Right hindlimb (tissue), 1 donor: ENCODE measurements at places on chromosomes 5 and 9.

- no peak for DNase-seq
Measured at GRCh38 chr9:76032797-76033373, 142.4 kb downstream of the PCSK5 start.

DNA sequence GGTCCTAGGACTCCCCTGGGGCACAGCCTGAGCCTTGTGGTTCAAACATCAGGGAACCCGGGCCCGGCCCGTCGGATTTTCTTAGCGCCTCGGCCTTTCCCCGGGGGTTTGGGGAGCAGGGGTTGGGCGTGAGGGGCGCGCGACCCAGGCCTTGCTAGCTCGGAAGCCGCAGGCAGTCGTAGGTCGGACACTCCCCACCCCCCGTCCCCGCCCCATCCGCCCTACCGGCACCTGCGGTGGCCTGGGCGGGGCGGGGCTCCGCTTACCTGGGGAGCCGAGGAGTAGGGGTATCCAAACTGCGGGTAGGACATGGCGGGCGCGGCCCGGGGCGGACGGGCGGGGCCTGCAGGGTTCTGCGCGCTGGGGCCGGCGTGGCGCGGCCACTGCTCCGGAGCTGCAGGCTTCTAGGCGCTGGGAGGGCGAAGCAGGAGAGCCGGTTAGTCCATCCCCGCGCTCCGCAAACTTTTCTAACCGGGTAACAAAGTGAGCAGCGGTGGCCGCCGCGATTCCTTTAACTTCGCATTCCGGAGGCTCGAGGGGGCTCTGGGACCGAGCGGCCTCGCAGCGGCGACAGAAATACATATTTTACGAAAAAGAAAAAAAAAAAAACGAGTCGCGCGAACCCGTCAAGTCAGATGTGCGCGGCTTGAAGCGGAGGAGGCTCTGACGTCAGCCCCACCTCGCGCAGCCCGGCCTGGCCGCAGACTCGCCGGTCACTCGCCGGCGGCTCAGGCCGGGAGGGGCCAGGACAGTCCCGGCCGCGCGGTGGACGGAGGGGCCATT, at the start of gene IRX4:
Gene IRX4 (minus strand): TSS at position 589 of the 783 bp plus-strand sequence. CDS start 278 bp downstream, at position 311.
- DNase-seq, result no peak

DNA sequence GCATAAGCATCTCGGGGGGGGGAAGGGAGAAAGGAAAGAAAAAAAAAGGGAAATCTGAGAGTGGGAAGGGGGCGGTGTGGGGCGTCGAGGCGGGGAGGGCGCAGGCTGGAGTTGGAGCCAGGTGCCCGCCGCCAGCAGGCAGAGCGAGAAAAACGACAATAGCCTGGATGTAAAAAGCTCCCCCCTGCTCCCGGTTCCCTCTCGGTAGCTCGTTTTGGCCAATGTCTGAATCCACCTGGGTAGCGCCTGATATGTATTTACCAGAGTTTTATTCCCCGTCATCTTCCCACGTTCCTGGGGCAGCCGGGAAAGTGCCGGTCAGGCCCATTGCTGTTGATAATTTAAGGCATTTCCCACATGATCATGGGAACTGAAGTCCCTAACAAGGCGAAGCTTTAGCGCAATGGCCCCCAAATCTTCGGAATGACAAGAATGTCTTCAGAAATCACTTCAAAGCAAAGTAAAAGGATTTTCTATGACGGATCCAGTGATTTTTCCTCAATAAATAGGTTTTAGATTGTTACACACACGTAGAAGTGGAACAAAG, 3.0 kb upstream of the OTP start:
- no peak for DNase-seq

DNA sequence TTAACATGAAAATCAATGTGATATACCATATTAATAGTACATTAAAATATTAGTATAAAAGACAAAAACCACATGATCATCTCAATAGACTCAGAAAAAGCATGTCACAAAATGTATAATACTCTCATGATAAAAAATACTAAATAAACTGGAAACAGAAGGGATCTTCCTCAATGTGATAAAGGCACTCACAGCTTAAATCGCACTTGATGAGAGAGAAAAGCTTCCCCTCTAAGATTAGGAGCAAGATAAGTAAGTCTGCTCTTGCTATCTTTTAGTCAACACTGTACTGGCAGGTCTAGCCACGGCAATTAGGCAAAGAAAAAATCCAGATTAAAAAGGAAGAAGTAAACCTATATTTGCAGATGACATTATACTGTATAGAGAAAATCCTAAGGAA, 21.8 kb upstream of the MSH3 start:
- DNase-seq, result no peak

DNA sequence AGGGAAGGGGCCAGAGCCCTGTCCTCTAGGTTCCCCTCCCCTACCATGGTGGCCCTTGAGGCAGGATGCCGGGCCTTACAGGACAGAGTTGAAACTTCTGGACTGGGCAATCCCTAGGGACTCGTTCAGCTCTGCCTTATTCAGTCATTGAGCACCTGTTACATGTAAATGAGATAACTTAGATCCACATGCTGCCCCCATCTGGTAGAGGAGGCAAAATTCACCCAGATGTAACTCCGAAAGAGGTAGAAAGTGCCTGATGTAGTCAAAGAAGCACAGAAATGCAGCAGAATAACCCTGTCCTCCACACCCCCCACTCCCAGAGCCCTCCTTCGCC, 1.5 kb downstream of the GGTA1 start:
- DNase-seq, result peak; percentile 81

DNA sequence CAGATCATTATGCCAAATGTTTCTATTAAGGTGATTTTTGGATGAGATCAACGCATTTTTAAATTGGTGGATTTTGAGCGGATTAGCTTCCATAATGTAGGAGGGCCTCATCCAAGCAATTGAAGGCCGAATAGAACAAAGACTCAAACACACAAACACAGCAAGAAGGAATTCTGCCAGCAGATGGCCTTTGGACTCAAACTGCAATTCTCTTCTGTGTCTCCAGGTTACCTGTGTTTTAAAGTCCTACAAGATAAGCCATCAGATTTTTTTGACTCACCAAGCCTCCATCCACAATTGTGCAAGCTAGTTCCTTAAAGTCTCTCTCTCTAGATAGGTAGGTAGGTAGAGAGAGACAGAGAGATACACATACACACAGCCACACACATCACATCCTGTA, 25.5 kb downstream of the CDH6 start:
- no peak for DNase-seq

DNA sequence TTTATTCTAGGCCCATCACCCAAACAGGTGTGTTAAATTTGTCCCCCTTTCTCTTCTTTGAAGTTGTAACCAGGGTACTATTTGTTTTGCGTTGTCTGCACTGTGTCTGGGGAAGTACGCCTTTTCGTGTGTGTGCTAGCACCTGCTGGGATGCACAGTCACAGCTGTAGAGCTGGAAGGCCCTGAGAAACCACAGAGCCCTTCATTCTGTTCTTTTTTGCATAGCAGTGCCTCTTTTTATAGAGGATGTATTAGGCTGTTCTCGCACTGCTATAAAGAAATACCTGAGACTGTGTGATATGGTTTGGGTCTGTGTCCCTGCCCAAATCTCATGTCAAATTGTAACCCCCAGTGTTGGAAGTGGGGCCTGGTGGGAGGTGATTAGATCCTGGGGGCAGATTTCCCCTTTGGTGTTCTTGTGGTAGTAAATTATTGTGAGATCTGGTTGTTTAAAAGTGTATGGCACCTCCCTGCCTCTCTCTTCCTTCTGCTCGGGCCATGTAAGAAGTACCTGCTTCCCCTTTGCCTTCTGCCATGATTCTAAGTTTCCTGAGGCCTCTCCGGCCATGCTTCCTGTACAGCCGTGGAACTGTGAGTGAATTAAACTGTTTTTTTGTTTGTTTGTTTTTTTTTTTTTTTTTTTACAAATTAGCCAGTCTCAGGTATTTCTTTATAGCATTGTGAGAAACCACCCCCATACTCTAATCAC, 14.0 kb downstream of the SEC61B start:
- no peak for DNase-seq

GRCh38 chr5:34550247-34550646, 105.9 kb upstream of the RAI14 start:
- no peak for DNase-seq

DNA sequence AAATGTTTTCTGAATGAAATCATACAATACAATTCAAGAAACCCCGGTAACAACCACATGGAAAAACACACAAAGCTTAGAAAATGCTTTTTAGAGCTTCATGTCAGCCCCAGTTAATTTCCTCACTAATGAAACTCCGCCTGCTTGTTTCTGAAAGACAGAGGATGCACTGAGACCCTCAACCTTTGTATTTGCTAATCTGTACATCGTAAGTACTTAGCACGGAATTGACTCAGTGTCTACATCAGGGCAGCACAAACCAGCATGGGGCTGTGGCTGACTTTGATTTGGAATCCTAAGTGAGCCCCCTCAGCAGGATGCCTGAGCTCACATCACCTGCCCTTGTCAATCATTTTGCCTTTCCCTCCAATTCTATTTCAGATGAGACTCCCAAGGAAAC, 499.1 kb upstream of the MPDZ start:
- peak; percentile 51 for DNase-seq

DNA sequence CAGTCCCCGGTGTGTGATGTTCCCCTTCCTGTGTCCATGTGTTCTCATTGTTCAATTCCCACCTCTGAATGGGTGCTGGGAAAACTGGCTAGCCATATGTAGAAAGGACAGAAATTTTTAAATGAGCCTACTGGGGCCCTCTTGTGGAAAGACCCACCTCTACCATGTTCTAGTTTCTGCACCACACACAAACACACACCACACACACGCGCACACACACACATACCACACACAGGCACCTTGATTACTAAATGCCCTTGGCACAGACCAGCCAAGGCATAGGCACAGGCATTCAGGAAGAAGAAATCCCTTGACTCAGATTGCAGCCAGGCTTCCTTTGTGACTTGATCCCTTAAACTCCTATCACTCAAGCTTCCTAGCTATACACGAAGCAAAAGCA, 60.5 kb downstream of the SIL1 start:
- DNase-seq, result no peak

- no peak for DNase-seq
Measured at GRCh38 chr5:50900952-50901510, 234.6 kb downstream of the PARP8 start.

DNA sequence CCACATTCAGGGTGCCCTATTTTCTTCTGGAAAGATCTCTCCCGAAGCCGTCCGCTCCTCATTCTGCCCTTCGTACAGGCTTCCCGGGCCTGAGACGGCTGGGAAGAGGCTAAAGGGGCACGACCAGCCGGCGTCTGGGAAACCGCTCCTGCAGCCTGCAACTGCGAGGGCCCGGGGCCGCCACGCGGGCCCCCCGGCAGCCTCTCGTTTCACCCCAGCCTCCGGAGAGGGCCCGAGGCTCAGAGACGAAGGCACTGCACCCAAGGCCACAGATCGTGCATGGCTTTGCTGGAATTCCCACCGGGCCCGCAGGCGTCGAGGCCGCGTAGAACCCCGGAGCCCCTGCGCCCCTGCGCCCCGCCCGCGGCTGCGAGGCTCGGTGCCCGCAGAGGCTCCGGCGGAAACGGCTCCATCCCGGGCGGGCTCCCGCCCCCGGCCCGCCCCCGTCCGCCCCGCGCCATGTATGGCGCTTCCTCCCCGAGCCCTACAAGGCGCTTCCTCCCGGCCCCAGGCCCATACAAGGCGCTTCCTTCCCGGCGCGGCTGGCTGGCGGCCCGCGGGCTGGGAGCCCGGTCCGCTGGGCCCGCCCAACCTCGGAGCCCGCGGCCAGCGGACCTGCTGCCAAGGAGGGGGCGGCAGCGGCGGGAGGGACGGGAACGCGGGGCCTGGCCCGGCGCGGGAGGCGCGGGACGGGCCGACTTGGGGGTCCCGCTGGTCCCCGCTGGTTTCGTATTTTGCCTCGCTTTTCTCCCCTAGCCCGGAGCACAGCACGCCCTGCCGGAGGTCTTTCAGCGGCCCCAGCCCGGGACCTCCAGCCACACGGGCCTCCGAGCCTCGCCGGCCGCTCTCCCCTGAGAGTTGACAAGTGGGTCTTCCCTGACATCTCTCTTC, 26.6 kb downstream of the EGR1 start:
- DNase-seq, result peak; percentile 96

- no peak for DNase-seq
Measured at GRCh38 chr9:68894502-68894901, 119.4 kb downstream of the PRKACG start.

- no peak for DNase-seq
Measured at GRCh38 chr9:97761056-97761598, 64.0 kb upstream of the XPA start.

- no peak for DNase-seq
Measured at GRCh38 chr5:158816011-158816696, 283.6 kb downstream of the EBF1 start.

- peak; percentile 85 for DNase-seq
Measured at GRCh38 chr5:79850316-79850822, 140.7 kb downstream of the MTX3 start.

GRCh38 chr9:3873818-3874217, 348.0 kb upstream of the RFX3 start:
- no peak for DNase-seq

DNA sequence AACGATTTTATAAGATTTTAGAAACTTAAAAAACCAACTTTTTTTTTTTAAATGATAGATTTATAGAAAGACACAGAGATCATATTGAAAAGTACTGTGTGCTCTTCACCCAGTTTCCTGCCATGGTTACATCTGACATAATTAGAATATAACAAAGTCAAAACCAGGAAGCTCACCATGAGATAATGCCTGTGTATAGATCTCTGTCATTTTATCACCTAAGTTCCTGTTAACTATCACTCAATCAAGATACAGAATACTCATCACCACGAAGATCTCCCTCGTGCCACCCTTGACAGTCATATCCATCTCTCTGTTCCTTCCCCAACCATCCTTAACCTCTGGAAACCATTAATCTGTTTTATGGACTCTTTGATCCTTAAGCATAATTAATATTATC, 39.1 kb downstream of the POC5 start:
- no peak for DNase-seq

DNA sequence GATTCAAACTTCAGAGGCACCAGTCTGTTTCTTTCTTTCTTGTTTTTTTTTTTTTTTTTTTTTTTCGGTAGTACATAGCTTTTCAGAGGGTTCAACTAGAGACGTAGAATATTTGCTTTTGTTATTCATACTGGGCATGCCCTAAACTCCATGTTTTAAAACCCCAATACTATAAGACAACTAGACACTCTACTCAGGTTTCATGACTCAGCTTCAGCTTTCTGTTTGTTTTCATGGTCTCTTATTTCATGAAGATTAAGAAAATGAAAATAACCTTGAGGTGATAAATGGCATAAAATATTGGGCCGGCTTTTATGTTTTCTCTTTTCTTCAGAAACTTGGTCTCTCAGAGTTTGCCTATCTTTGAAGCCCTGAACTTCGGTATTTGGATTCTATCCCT, 2126.3 kb upstream of the ACO1 start:
- no peak for DNase-seq

- DNase-seq, result no peak
Measured at GRCh38 chr5:124519396-124519795, 227.0 kb downstream of the ZNF608 start.

DNA sequence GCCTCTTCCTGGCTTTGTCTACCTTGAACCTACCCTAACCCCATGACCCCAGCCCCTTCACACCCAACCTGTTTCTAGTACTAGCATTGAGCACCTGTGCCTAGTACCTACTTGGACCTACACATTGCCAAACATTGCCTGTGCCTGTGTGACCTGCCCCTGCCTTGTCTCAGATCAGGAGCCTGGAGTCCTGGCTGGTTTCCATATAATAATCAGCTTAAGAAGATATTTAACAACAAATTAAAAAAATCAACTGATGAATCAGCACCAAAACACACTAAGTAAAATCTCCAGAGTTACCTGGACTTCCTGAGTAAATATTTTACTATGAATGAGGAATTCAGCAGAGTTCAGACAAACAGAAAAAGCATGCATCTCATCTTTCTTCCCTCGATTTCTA, 17.7 kb downstream of the LPAR1 start:
- DNase-seq, result no peak

- DNase-seq, result peak; percentile 15
Measured at GRCh38 chr9:133116346-133117231, 4.5 kb downstream of the RALGDS start.

GRCh38 chr5:143922718-143923117, 110.8 kb downstream of the HMHB1 start:
- DNase-seq, result no peak
